ENCODE measurements at places on chromosomes 7 and 10. TPM values are rescaled to one million over a fixed set of nuclear protein-coding genes. Genes with fewer than 3 reads are reported as not detected.

ANKRD61 gene
- total RNA-seq, result 0.50 TPM

CTNNA3 gene
- not detected for total RNA-seq

HMX2 gene
- total RNA-seq, result 0.15 TPM

FBXL13 gene
- 0.42 TPM for total RNA-seq

PLXDC2 gene
- total RNA-seq, result 0.06 TPM

OR2A5 gene
- total RNA-seq, result not detected

AKR1E2 gene
- 9.2 TPM for total RNA-seq

NODAL gene
- total RNA-seq, result not detected

ENTPD1 gene
- total RNA-seq, result 0.05 TPM

PLAC9 gene
- total RNA-seq, result not detected

AKR1D1 gene
- not detected for total RNA-seq

PRTFDC1 gene
- total RNA-seq, result 23.8 TPM

NXPH1 gene
- total RNA-seq, result not detected

ADAM22 gene
- 0.34 TPM for total RNA-seq

GNAT3 gene
- not detected for total RNA-seq

COL17A1 gene
- 1.8 TPM for total RNA-seq

IFIT1B gene
- not detected for total RNA-seq

PNLIPRP3 gene
- total RNA-seq, result not detected

ITPRID1 gene
- total RNA-seq, result not detected

ZNF853 gene
- 2.2 TPM for total RNA-seq
